T-helper 22 cell (primary cell): ENCODE measurements at places on chromosomes 6 and 20.

DNA sequence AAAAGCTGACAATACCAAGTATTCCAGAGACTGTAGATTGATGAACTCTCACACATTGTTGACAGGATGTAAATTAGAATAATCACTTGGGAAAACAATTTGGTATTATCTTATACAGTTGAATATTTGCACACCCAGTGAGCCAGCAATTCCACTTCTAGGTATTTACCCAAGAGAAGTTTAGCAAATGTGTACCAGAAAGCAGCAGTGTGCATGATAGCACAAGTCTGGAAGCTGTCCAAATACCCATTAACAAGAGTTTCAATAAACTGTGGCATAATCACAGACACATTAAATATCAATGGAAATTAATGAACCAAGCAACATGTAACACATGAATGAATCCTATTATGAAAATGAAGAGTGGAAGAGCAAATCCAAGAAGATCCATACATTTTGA is 233.6 kb downstream of the TPBG start:
- no peak for DNase-seq

DNA sequence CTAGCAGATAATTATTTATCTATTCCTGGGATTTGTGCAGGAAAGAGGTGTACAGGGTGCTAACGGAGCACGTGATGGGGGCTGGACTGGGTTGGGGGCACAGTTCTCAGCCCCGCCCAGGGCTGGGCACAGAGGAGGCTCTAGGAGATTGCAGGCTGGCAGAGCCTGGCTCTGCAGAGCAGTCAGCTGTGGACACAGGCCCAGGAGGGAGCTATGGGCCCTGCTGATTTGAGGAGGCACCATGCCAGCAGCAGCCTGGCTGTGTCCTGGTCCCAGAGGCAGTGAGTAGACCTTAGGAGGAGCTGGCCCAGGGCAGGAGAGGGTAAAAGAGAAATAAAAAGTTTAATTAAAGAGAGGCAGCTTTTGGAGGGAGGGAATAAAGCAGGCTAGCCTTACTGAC is 19.3 kb downstream of the MAFB start:
- no peak for DNase-seq

GRCh38 chr20:63844511-63844991 is 13.5 kb upstream of the ZBTB46 start:
- no peak for DNase-seq

DNA sequence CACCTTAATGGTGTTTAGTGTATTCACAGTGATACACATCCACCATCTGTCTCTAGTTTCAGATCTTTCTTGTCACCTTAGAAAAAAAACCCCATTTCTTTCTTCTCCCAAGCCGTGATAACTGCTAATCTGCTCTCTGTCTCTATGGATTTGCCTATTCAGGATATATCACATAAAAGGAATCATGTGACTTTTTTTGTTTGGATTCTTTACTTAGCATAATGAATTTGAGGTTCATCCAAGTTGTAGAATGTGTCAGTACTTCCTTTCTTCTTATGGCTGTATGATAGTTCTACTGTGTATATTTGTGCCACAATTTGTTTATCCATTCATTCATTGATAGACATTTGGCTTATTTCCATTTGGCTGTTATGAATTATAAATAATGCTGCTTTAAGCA is 57.1 kb downstream of the ITCH start:
- no peak for DNase-seq

DNA sequence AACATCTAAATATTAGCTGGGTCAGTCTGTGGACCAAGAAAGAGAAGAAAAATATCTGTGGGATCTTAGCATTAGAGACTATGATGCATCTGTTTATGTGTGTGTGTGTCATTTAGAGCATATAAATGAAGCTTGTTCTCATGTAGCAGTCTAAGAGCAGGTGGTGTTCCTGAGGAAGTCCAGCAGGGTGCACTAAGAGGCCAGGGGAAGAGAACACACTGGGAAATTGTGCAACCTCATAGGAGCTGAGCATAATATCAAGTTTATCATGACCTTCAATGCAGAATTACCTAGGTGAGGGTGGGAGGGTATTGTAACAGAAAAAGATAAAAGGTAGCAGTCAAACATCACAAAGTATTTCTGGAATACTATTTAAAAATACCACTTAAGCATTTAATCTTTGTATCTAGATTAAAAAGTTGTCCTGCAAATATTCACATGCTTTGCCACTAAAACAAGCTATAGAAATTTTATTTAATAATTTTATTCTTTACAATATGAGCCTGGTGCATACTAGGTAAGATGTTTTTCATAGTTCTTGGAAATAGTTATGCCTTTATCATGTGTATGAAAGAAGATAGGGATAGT is 80.5 kb downstream of the SMPDL3A start:
- DNase-seq: no peak

DNA sequence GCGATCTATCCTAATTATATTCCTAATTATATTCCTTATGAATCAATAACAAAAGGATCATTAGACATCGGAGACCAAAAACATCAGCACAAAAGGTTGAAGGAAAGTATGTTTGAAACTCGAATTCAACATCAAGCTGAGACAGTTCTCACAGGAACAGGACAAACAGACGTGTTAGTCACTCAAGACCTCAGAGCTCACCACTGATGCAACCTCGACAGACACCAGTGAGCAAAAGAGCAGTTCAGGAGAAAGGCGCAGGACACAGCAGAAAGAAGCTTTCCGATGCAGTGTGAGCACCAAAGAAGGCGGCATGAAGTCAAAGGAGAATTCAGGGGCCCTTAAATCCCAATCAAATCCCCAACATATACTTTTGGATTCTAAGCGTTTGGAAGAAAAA is 6.3 kb upstream of the RAMACL start:
- DNase-seq: no peak

DNA sequence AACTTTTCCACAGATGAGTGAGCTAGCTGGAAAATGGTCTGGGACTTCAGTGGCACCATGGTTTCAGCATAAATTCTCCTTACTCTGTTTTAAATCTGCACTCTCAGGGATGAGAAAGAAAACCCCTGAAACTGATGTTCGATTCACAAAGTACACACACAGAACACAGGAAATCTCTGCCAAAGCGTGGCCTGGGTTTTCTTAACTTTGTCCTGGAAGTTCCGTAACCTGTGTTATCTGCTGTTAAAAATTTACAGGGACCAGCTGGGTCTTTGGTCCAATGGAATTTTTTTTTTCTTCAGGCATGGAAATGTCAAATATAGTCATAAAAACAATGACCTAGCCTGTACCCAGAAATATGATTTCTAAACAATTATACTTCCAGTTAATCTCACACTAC is 7.3 kb downstream of the SCML4 start:
- no peak for DNase-seq

- DNase-seq: no peak
These were observed 339.9 kb downstream of the RNGTT start for GRCh38 chr6:88623531-88623930.

- DNase-seq: no peak
These were observed 45.9 kb downstream of the NOL4L start for GRCh38 chr20:32539026-32539816.

- no peak for DNase-seq
These were observed 38.4 kb upstream of the ARHGAP18 start for GRCh38 chr6:129748212-129748900.

- no peak for DNase-seq
These were observed 8.3 kb downstream of the SLPI start for GRCh38 chr20:45246109-45246508.

GRCh38 chr6:45965007-45965406 is 50.7 kb downstream of the CLIC5 start:
- no peak for DNase-seq
